ENCODE measurements at places on chromosomes 3 and 15.

DNA sequence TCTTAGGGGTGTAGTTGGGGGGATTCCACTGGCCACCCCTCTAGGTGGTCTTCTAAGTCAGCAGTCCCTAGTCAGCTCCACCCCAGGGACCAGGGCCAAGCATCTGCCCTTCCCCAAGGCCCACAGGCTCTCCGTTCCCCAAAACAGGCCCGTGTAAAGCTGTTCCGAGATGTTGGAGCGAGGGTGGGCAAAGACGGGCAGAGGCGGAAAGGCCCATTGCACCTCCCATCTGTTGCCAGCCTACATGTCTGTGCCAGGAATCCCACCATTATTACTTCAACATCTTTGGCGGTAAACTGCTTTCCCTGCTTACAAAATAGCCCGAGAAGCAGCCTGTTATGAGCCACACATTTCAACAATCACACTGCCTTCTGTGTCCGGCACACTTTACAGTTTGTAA is 1.9 kb upstream of the ATP2B2 start:
- ATAC-seq, result no peak

- ATAC-seq, result no peak
These were observed 50.6 kb upstream of the NMNAT3 start for GRCh38 chr3:139728414-139728813.

DNA sequence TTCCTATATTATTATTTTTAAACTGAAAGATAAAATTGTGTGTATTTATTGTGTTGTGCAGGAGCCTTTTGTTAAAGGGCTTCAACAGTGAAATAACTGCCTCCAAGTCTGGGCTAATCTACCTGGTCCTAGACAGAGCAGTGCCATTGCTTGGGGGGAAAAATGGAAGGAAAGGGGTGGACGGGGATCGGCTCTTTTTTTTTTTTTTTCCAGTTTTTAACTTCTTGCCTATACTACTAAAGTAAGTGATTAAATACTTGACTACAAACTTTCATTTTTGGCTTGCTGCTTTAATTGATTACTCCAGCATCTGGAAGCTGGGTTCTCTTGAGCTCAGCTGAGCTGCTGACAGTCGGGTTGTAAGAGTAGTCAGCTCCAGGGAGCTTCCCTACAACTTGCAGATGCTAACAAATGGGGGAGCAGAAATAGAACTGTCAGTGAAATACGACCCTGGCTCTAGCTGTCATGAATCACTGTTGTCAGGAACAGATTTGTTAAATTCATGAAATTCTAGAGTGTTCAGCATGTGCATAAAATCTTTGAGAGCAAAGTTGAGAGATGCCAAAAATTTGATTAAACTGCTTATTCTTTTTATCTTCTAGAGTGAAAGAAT is 276.7 kb downstream of the ROBO1 start:
- no peak for ATAC-seq

DNA sequence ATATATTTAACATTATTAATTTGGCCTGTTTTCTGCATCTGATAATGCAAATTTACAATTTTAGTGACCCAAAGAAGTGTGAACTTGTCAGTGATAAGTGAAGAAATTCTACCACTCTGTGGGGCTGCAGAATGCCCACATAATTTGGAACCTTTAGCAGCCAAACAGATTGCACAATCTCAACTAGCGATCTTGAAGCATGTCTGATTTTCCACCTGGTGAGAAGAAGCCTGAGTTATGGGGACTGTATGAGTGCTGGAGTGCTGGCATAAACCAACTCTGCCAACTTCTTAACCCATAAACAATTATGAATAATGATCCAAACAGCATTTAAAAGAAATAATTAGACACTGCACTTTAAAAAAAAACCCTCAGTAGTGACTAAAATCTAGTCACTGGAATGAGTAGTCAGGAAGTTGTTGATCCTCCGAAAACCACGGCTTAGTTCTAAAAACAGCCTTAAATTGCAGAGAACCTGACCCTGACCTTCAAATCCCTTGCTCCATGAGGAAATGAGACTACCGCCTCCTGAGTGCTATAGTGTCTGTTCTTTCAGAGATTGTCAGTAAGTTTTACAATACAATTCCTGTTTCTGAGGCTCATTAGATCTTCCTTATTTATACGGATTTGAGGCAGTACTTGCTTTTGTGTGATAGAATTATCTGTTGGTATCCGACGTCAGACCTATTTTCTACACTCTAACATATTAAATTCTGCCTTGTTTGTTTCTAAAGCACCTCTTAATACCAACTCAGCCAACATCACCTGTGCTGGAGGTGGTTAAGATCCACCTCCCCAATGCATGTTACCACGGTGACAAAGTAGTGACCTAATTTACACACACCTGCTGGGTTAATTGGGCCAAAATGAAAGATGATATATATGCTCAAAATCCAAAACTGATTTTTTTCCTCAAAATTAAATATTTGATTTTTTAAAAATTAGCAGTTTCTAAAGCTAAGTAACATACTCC is 267.7 kb downstream of the ZBTB20 start:
- ATAC-seq, result peak; percentile 22

DNA sequence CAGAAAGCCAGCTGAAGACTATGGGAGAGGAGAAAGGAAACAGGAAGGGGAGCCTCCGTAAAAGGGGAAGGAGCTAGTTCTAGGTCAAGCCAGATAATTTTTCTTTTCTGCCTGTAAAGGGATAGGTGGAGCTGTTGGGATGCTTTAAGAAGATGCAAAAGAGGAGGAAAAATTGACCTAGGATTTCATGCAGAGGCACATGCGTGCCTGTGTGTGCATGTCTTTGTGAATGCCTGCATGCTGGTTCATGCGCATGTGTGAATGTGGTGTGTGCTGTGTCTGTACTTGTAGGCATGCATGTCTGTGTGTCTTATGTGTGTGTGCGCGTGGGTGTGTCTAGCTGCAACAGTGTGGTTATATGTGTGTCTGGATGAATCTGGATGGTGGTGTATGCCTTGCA is 27.3 kb downstream of the CCDC33 start:
- ATAC-seq, result no peak

GRCh38 chr3:156492801-156493261 is 62.1 kb downstream of the SSR3 start:
- peak; percentile 6 for ATAC-seq

DNA sequence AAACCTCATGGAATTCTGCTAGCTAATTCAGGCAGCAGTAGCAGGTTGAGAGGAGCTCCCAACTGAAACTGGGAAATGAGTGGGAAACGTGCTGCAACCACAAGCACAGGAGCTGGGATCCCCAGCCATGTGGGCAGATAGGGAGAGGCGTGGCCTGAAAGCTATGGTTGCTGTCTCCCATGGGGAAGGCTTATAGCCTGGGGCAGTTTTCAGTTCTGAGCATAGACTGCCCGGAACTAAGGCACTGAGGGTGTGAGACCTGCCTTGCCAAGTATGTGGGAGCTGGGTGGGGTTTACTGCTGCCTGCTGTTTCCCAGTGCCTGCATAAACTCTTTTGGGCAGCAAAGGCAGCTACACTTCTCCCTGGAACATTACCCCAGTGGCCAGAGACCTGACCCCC is 229.5 kb downstream of the TUSC7 start:
- no peak for ATAC-seq

GRCh38 chr3:36362973-36363372 is 17.3 kb upstream of the STAC start:
- ATAC-seq, result no peak

GRCh38 chr3:113898892-113899291 is 48.9 kb upstream of the ZDHHC23 start:
- no peak for ATAC-seq

GRCh38 chr3:159559771-159560170 is 428.9 kb upstream of the IL12A start:
- ATAC-seq, result no peak

GRCh38 chr15:50257924-50258323 is 7.6 kb downstream of the HDC start:
- ATAC-seq, result no peak

DNA sequence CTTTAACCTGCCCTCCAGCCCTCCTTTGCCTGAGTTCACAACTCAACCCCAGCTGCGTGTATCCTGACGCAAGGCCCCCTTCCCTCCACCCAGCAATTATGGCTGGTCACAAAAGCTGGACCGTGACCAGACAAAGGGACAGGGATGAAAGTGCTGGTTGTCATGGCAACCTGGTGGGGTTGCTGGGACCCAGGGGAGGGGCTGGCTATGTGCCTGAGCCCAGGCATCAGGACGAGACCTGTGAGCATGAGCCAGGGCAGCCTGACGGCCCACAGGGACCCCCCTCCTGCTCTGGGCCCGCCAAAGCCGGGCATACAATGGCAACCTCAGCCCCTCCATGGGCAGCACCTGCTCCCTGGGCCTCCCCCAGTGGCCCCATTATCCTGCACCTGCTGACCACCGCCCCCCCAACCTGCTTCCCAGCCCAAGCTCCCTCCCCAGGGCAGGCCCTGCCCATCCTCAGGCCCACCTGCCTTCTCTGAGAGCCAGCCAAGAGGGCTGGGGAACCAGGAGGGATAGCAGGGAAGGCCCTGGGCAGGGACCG is 4.5 kb upstream of the DNAH1 start:
- ATAC-seq, result no peak

- no peak for ATAC-seq
These were observed 58.3 kb upstream of the TSEN2 start for GRCh38 chr3:12425850-12426579.

DNA sequence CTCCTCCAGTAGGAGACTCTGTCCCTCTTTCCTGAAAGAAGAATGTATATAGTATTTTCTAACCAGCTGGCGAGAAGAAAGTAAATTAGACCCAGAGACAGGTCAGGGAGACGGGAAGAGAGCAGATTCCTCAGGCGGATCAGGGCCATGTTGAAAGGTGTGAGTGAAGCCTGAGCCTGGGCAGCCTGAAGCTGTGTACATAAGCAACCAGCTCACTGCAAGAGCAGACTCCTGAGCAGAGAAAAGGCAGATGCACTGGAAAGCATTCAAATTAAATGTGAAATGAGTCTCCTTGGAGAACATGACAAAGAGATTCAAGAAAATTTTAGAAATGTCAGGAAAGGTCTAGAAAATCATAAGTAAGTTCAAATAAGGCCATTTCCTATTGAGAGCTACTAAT is 165.8 kb downstream of the GOLIM4 start:
- ATAC-seq, result no peak

GRCh38 chr3:112602217-112602838 is 38.6 kb downstream of the CCDC80 start:
- ATAC-seq, result no peak

DNA sequence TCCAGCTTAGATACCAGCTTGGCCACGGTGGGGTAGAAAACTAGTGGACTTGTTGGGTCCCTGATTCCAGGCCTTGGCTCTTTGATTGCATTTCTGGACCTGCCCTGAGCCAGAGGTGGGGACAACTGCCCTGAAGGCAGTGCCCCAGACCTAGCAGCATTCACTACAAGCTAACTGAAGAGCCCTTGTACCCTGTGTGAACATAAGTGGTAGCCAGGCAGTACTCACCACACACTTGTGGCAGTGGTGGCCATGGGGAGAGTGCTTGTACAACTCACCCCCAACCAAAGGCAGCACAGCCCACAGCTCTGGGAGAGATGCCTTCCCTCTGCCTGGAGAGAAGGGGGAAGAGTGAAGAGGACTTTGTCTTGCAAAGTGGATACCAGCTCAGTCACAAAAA is 177.3 kb upstream of the NAALADL2 start:
- ATAC-seq, result no peak

DNA sequence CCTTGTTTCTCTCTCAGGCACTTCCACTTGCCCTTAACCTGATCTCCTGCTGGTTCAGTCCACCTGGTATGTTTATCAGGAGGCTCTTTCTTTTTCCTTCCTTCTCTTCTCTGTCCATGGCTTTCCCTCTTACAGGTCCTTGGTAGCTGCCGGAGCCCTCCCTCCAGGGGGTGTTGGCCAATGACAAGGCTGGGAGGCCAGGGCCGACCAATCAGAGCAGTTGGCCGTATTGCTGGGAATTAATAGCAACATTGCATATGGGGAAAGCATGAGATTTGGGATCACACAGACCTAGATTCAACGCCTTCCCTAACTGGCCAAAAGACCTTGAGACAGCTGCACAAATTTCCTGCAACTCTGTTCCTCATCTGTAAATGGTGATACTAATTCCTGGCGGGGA is 62.4 kb downstream of the CEMIP start:
- no peak for ATAC-seq

GRCh38 chr15:29962407-29962806 is 120.3 kb upstream of the GOLGA8J start:
- ATAC-seq, result no peak

DNA sequence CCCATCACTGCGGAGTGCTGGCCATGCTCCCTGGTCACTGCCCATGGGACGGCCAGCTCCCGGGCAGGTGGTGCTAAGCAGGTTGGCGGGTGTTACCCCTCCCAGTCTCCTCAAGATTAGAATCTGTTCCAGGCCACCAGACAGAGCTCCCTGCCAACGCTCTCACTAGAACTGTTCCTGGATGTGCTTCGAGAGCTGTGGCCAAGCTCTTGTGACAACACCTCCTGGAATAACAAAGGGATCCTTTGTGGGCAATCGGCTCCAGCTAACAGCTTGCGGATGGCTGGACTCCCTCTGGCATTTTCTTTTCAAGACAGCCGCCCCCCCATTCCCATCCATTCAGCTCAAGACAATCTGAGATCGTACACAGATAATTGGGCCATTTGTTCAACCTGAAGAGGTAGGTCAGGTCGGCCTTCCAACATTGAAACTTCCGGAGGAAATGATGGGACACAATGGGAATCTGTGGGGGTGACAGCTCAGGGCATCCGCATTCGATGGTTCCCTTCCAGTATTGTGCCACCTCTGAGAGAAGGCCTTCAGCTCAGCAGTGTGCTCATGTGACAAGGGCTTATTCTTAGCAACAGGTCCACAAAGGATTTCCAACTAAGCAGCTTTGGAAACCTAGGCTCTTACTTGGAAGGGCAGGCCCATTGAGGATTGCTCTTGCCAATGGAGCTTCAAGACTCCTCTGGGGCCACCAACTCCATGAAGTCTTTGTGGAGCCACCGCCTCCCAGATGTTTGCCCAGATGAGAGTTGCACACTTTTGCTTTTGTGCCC is 11.6 kb upstream of the EPHB3 start:
- ATAC-seq, result no peak

DNA sequence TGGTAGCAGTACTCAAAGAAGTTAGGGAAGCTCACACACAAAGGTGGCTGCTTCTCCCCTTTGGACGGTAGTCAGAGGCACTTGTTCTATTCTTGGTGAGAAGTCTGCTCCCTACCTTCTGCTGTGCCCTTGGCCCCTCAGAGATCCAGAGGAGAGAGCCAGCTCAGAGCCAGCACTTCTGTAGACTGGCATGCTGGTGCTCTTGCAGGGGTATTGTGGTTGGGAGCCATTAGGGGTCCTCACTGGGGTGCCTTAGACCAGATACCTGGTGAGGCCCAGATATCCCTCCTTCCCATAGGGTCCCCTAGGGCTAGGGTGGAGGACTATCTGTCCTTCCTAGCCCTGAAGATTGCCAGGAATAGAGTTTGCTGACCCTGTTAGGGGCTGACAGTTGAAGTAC is 140.6 kb downstream of the EEFSEC start:
- ATAC-seq, result no peak

GRCh38 chr15:98620020-98620419 is 28.3 kb upstream of the IGF1R start:
- ATAC-seq, result no peak

DNA sequence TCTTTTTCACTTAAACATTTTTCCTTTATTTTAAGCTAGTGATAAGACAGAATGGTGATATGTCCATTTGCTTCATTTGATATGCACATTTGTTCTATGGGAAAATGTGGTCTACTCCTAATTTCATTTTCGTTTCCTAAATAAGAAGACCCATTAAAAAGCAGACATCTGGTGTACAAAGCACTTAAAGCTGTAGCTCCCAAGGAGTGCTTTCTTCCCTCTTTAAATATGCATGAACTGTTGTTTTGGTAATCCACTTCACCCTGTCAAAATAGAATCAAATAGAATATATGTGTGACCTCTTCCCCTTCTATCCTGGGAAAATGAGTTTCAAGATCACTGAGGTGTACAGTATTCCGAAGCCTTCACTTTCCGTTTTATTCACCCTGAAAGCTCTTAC is 182.8 kb downstream of the ROBO2 start:
- ATAC-seq, result no peak

GRCh38 chr15:60137711-60138396 is 133.7 kb downstream of the FOXB1 start:
- no peak for ATAC-seq

Measured in gastroesophageal sphincter (tissue), 4 donors.